ENCODE measurements at places on chromosomes 12 and 14. TPM values are rescaled to one million over a fixed set of nuclear protein-coding genes. Genes with fewer than 3 reads are reported as not detected.

The RGS6 gene
- 1.1 TPM for total RNA-seq

The DHH gene
- total RNA-seq: 0.72 TPM

The OR4K1 gene
- not detected for total RNA-seq

The RNF212B gene
- not detected for total RNA-seq

DNA sequence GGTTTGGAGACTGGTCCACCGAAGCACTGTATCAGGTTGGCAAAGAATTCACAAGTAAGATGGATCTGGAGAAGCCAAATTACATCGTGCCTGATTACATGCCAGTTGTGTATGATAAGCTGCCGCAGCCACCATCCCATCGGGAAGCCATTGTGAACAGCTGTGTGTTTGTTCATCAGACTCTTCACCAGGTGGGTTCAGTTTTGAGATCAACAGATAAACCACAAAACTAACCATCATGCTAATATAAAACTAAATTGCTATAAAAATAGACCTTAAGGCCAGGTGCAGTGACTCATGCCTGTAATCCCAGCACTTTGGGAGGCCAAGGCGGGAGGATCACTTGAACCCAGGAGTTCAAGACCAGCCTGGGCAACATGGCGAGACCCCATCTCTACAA, 58.9 kb downstream of the HSP90AA1 start:
- DNase-seq: no peak

GRCh38 chr12:57027011-57027804, 10.9 kb upstream of the TAC3 start:
- no peak for DNase-seq

DNA sequence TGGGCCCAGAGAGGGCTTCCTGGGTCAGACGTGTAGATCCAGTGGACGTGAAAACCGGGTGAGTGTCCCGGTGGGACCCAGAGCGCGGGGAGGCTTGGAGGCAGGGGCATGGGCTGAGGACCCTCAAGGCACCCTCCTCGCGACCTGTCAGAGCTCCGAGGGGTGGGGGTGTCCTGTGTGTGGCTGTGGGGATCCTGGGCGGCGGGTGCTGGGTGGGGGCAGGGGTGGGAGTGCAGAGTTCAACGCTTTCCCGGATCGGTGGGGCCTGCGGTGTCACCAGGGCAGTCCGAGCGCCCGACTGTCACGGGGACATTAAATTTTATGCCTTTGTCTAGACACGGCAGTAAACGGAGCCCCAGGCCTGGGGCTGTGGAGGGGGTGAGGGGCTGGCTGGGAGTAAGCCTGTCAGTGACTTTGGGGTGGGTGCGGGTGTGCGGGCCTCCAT, 1.0 kb downstream of the TMEM121 start:
- DNase-seq: no peak

DNA sequence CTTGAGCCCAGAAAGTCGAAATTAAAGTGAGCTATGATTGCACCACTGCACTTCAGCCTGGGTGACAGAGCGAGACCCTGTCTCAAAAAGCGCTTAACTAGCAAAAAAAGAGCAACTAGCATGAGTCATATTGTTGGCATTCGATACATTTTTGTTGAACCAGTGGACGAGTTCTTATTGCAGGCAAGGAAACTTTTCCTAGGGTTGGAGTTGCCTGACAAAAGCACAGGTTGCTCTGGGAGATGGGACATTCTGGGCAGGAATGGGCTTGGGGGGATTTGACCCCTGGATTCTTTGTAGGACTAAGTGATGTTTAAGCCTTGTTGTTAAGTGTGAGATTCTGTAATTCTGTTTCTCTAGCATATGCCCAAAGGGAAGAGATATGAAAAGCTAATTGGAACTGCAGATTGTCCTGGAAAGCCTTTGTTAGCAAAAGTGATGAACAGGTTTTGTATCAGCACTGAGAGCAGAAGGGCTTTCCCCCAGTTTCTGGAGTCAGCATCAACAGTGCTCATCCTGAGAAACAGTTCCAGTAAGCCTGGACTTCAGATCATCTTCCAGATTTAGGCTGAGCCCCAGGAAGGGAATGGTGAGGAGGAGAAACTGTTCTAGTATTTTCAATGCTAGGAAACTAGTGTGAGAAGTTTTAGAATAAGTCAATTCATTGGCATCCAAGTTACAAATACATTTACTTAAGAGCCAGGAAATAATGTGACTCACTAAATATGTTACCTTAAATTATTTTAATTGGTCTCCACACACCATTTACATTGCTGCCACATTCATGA, 123.1 kb downstream of the SRGAP1 start:
- no peak for DNase-seq

All from ovary (tissue), 10 donors.